ENCODE measurements at places on chromosomes 1 and 21.

- DNase-seq, result no peak
These were observed 2.7 kb downstream of the FOXE3 start for GRCh38 chr1:47418681-47419325.

DNA sequence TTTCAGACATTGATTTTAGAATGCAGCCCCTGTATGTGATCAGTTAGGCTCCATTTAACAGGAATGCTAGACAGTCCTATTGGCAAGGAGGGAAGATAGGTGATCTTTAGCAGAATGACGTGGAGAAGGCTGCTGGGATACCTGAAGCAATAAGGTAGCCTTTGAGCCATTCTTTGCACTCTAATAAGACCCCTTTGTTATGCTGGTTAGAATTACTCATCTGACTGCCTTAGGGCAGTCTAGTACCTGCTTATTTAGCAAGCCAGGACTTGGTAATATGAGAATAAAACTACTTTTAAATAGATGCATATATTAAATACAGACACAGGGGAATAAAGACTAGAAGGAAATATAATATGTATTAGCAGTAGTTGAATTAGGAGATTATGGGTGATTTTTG is 29.1 kb downstream of the NGF start:
- DNase-seq, result no peak

- no peak for DNase-seq
These were observed 110.4 kb downstream of the SYT2 start for GRCh38 chr1:202599669-202600431.

- DNase-seq, result no peak
These were observed 28.9 kb downstream of the DOP1B start for GRCh38 chr21:36185523-36185922.

DNA sequence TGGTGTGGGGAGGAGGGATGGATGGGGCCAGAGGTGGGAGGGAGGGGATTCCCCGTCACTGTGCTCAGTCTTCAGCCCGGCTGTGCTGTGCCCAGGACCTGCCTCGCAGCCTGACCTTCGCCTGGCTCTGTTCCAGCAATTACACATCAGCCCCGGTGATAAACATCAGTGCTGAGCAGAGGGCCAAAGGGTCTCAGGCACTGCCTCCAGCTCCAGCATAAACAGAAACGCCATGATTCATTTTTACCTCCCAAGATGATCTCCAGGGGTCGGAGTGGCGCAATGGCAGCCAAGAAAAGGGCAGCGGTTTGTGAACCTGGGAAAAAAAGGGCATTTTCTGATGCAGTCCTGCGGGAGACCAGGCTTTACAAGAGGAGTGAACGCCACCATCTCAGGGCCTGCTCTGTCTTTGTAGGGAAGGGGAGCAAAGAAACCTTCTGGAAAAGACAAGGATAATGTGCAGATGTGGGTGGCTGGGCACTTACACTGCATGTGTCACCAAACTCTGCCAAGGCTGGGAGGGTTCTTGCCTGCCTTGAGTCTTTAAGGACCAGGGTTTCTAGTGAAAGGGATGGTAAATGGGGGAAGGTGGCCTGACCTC is 28.1 kb downstream of the SHISA4 start:
- DNase-seq, result no peak

- no peak for DNase-seq
These were observed 123.9 kb downstream of the PTBP2 start for GRCh38 chr1:96845464-96845863.

GRCh38 chr1:64701886-64702285 is 43.0 kb upstream of the RAVER2 start:
- no peak for DNase-seq

DNA sequence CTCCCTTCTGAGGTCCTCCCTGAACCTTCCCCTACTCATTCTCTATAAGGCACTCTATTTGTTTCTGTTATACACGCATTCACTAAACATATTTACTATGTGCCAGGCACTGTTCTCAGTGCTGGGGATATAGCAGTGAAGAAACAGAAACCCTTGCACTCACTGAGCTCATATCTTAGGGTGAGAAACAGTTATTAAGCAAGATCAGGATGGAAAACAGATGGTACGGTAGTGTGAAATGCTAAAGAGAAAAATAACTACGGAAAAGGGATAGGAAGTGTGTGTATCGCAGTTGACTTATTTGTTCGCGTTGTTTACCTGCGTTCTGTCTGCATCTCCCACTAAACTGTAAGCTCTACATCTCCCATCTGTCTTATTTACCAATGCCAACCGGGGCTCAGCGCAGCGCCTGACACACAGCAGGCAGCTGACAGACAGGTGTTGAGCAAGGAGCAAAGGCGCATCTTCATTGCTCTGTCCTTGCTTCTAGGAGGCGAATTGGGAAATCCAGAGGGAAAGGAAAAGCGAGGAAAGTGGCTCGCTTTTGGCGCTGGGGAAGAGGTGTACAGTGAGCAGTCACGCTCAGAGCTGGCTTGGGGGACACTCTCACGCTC is 572 bp downstream of the CYB5RL start:
- no peak for DNase-seq

DNA sequence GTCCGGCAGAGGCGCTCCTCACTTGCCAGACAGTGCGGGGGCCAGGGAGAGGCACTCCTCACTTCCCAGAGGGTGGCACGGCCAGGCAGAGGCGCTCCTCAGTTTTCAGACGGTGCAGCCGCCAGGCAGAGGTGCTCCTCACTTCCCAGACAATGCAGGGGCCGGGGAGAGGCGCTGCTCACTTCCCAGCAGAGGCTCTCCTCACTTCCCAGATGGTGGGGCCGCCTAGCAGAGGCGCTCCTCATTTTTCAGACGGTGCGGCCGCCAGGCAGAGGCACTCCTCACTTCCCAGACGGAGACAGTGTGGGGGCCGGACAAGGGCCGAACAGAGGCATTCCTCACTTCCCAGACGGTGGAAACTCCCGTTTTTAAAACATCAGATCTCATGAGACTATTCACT is 238.4 kb upstream of the CACYBP start:
- no peak for DNase-seq

DNA sequence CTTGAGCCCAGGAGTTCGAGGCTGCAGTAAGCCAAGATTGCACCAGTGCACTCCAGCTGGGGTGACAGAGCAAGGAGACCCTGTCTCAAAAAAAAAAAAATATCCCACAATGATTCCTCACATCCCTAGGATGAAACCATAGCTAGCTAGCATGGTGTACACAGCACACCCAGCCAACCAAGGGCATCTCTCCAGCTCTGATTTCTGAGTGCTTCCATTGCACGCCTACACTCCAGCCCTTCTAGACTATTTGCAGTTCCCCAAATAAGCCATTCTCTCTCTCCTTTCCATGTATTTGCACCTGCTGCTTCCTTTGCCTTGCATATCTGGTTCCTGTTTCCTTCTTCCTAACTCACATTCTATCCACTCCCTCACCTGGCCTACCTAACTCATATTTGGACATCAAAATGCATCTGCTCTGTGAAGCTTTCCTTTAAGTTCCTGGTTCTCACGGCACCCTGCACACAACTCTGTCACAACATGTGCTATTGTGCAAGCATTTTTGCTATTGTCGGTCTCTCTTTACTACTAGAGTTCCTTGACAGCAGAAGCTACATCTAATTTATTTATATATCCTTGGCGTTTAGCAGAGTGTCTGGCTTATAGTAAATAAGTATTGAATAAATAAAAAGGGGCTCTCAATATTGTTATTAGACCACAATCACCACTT is 2.4 kb upstream of the ELAPOR1 start:
- no peak for DNase-seq

DNA sequence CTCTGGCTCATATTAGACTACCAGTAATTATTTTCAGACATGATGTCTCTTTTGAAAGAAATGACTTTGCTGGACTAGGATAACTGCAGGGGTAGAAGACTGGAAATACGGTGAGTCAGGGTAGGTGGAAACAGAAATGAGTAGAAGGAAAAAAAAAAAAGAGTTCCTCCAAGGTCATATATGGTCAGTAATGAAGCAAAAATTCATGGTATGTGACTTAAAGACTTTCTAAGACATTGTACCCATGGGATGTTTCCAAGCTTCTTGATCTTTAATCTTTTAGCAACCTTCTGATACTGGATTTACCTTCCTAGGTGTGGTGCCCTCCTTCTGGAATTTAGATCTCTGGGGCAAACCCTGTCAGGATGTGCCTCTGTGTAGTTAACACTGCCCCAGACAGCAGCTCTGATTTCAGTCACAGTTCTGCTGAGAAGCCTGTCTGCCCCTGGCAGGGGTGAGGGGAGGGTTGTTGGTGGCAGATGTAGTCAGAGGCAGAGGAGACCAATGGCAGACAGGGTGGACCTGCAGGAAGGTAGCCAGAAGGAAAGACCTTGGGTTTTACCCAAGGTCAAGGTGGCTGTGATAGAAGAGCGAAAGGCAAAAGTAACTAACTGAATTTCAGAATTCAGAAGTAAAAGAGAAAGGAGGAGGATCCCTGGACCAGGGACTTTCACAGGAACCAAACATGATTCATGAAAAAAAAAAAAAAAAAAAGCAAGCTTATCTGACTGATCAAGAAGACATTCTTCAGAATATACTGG is 44.1 kb upstream of the BCL10 start:
- DNase-seq, result no peak

- no peak for DNase-seq
These were observed 7.6 kb upstream of the C4BPB start for GRCh38 chr1:207081088-207081487.

DNA sequence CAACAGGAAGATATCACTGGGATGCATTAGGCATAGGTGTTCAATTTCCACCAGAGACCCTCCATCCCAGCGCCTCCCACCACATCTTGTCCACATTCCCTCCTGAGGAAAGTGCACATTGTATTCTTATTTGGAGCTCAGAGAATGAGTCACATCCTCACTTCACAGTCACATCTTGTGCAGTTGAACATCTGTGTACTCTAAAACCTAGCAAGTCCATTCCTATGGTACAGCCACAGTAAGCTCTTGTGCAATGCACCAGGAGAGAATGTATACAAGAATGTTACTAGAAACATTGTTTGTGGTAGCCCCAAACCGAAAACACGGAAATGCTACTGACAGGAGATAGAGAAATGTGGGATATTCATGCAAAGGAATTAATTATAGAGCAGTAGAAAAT is 1.6 kb upstream of the KDF1 start:
- DNase-seq, result peak; percentile 81

GRCh38 chr1:233647073-233647472 is 33.2 kb downstream of the KCNK1 start:
- no peak for DNase-seq

GRCh38 chr1:194477908-194478307 is 1291.5 kb upstream of the B3GALT2 start:
- DNase-seq, result no peak

DNA sequence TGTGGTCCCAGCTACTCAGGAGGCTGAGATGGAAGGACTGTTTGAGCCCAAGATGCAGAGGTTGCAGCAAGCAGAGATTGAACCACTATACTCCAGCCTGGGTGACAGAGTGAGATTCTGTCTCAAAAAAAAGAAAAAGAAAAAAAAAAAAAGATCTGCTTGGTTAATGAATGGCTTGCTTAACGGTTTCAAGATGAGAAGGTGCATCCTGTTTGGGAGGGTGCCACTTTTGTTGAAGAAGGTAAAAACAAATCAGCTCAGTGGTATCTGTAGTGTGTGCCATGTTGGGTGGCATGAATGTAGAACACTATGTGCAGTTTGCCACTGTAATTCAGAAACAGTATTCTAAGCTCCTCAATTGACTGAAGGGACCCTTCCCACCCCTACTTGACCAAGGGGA is 94.9 kb upstream of the ETV3 start:
- no peak for DNase-seq

DNA sequence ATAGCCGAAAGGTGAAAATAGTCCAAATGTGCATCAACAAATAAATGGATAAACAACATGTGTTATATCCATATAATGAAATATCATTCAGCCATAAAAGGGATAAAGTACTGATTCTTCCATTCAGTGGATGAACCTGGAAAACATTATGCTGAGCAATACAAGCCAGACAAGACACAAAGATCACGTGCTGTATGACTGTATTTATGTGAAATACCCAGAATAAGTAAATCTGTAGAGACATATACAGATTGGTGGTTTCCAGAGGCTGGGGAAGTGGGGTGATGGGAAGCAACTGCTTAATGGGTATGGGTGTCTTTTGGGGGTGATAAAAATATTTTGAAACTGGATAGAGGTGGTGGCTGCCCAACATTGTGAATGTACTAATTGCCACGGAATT is 13.3 kb upstream of the GSTM4 start:
- no peak for DNase-seq

DNA sequence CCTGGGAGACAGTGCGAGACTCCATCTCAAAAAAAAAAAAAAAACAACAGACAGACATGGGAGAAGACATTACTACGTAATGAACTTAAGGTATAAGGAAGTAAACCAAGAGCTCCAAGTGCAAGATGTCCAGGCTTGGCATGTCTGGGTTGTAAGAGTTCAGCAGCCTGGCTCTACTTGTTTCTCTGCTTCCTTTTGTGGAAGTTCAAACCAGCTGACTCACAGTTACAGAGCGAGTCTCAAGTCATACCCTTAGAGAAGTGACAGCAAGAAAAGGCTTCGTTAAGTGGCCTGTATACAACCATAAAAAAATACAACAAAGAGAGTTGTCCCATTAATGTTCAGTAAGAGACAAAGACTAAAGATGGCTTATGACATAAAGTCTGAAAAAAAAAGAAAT is 1.3 kb downstream of the RIT1 start:
- no peak for DNase-seq

DNA sequence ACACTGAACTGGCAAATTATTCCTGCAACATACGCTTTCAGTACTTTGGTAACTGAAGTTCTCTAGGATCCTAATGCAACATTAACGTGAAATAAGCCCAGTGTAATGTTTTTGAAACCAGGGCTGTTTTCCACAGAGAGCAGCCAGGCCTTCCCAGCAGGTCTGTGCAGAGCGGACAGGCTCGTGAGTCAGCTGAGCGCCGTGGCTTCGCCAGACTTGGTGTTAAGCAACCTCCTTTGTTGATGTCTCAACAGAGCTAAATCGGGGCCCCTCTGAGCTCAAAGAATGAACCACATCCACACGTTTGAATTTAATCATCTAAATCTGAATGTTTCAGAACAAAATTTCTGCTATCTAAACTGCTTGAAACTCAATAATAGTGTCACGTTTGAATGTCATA is 181.8 kb upstream of the FMN2 start:
- peak; percentile 12 for DNase-seq

DNA sequence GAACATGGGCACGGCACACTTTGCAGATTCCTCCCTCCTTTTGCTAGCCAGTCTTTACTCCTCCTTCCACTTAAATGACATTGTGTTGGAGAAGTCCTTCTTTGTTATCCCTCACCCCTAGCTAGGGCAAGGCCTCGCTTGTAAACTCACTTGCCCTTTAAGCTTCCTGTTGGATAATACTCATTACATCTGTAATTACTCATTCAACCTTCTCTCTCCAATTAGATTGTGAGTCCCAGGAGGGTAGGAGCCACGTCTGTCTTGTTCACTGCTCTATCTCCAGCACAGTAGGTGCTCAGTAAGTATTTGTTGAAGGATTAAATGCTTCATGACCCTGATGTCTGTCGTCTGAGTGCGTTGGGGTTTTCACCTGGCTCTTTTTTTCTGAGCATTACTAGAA is 98.7 kb upstream of the USP24 start:
- DNase-seq, result no peak

- no peak for DNase-seq
These were observed 29.6 kb downstream of the NHLH2 start for GRCh38 chr1:115811140-115811828.

All from AG04449 (cell line).